Colonic mucosa (tissue), 4 donors: ENCODE measurements at places on chromosomes 12 and 14. TPM values are rescaled to one million over a fixed set of nuclear protein-coding genes. Genes with fewer than 3 reads are reported as not detected.
A peak's percentile ranks its signal among the peaks of the same experiment; 100 is the strongest.

GRCh38 chr12:123720141-123720814, 8.1 kb downstream of the ATP6V0A2 start:
- peaks cover 6% of the 10 kb centered on the region for H3K36me3 ChIP-seq
- no peak for DNase-seq
- no peaks in the 10 kb centered on the region for H3K4me1 ChIP-seq
- no peak overlapping the region for H3K4me3 ChIP-seq

DNA sequence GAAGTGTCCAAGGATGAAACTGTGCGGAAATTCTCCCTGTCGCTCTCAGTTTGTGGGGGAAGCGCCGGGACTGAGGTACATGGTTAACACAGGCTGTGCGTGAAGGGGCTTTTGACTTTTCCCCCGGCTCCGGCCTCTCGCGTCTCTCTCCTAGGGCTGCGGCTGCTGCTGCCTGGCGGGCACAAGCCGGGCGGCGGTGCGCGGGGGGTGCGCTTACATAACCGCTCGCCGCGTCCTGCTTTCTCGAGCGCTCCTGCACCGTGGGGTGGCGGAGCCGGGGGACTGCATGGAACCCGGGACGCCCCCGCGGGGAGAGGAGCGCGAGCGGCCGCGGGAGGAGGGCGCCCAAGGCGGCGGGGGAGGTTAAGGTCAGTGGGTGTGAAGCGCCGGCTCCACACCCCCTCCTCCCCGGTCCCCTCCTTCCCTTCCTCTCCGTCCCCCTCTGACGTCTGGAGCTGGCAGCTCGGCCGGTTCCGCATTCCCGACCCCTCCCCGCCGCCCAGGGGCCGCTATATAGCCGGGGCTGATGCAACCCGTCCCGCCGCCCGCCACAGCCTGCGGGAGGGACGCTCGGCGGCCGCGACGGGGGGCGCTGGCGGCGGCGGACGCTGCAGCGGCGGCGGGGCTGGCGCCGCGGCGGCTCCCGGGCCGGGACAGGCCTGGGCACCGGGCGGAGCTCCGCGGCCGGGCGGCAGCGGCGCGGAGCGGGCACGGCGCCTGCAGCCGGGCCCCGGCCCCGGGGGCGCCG, at the start of gene JDP2:
TSS of gene JDP2 (plus strand) at position 541 of the 748 bp plus-strand sequence. CDS start 9,899 bp downstream, outside the sequence.
- H3K4me1 ChIP-seq = peaks cover 11% of the 10 kb centered on the region
- H3K4me3 ChIP-seq = peak within 1 kb of the TSS; percentile 70
- H3K27ac ChIP-seq = peak within 1 kb of the TSS; percentile 73
- no peaks in the 10 kb centered on the region for H3K36me3 ChIP-seq
- DNase-seq = peak; percentile 91
- H3K27me3 ChIP-seq = no peaks in the 10 kb centered on the region

- DNase-seq = no peak
- no peaks in the 10 kb centered on the region for H3K36me3 ChIP-seq
- no peaks in the 10 kb centered on the region for H3K4me1 ChIP-seq
- no peak overlapping the region for H3K4me3 ChIP-seq
These were observed 38.0 kb downstream of the ABCD2 start for GRCh38 chr12:39581592-39581991.

DNA sequence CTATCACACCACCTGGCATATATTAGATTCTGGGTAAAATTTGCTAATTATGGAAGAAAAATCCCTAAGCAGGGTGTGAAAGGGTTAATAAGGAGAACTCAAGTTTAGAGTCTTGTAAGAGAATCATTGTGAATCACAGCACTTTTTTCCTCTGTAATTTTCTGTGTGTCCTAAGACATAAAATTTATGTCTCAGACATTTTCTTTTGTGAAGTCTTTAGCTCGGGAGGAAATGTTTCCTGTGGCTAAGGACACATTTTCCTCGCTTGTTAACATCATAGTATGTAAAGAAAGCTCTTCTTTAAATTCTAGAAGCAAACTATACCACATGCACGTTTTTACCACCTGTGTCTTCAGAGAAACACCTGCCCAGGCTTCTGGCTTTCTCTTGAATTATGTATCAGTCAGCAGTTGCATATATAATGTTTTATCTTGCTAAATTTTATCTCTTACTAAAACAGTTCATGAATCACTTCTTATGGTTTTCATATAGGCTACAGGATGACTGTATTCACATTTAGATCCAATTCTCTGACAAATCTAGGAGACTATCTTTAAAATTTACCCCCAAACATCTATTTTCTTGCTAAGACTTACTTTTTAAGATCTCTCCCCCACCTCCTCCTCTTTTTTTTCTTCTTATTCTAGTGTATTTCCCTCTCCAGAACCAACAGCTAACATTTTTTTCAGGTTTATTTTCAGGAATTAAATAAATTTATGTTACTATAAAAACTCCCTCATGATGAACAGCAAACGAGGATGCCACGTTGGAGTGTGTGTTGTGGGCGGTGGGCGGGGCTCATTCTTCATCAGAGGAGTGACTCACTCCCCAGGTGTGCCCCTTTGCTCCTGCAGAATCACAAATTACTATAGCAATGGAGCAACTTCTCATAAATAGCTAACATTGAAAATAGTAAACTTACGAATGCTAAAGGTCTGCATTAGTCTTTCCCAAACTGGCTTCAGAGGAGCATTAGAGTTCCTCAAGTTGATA, 11.6 kb upstream of the CSRP2 start:
- no peaks in the 10 kb centered on the region for H3K4me1 ChIP-seq
- no peak overlapping the region for H3K4me3 ChIP-seq
- H3K36me3 ChIP-seq = no peaks in the 10 kb centered on the region

DNA sequence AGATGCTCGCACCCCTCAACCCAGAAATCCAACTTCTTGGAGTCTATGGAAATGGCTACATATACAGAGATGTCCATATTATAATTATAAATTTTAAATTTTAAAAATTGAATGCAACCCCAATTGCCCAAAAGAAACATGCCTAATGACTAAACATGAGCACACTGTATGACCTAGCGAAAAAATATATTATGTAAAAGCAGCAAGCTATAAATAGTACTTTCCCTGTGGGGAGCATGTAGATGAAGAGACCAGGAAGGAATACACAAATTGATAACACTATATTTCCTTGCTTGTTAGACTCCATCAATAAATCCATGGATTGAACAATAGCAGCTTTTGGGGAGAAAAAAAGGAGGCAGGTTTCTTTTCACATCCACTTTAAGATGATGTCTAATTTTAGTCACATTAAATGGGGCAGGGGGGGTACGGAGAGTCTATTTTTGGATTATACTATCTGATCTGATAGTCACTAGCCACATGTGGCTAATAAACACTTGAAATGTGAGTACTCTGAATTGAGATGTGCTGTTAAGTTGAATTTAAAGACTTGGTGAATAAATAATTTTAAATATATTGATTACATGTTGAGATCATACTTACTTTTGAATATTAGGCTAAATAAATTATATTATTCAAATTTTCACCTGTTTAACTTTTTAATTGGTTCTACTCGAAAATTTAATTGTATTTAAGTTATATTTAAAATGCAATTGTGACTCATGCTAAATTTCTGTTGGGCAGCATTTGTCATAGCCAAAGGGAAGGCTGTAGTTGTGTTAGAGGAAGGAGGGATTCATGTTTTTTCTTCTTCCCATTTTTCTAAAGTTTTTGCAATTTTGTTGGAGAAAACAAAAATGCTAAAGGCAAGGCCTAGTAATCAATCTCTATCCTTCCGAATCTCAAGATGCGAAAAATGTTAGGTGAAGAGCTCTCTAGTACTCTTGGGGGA, 17.5 kb downstream of the MAX start:
- no peaks in the 10 kb centered on the region for H3K27me3 ChIP-seq
- no peak for DNase-seq
- H3K4me3 ChIP-seq = no peak overlapping the region
- no peak overlapping the region for H3K27ac ChIP-seq
- H3K36me3 ChIP-seq = peaks cover 20% of the 10 kb centered on the region

GRCh38 chr12:65505386-65506121, 227.1 kb downstream of the MSRB3 start:
- no peak overlapping the region for H3K27ac ChIP-seq
- no peaks in the 10 kb centered on the region for H3K36me3 ChIP-seq
- H3K27me3 ChIP-seq = no peaks in the 10 kb centered on the region
- no peaks in the 10 kb centered on the region for H3K4me1 ChIP-seq

The RPL36AL gene
- 198 TPM for total RNA-seq

- H3K4me1 ChIP-seq = no peaks in the 10 kb centered on the region
- H3K27ac ChIP-seq = no peak overlapping the region
- H3K36me3 ChIP-seq = no peaks in the 10 kb centered on the region
- DNase-seq = no peak
- H3K27me3 ChIP-seq = no peaks in the 10 kb centered on the region
- H3K4me3 ChIP-seq = no peak overlapping the region
These were observed 49.5 kb downstream of the TSPAN19 start for GRCh38 chr12:84986586-84986985.

- H3K27ac ChIP-seq = no peak overlapping the region
- no peaks in the 10 kb centered on the region for H3K36me3 ChIP-seq
- H3K27me3 ChIP-seq = no peaks in the 10 kb centered on the region
- H3K4me1 ChIP-seq = no peaks in the 10 kb centered on the region
- no peak overlapping the region for H3K4me3 ChIP-seq
These were observed 89.6 kb downstream of the NUAK1 start for GRCh38 chr12:106049105-106049504.

The RIMBP2 gene
- total RNA-seq = 5.6 TPM

DNA sequence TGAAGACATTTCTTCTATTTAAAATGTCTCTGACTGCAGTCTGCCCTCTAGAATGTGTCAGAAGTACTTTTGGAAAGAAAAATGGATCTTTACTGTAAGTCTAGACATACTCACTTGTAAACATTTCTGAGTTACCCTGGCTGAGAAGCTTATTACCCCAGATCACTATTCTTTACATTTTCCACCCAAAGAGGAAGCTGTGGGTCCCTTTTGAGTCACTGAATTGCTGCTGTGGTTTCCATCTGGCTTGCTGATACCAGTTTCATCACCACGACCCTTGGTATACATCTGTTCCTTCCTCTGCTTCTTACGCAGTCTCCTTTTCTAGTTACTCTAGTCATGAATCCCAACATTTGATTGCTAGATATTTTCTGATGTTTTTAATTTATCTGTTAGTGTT, 20.2 kb upstream of the CLEC4D start:
- no peaks in the 10 kb centered on the region for H3K4me1 ChIP-seq
- no peaks in the 10 kb centered on the region for H3K27me3 ChIP-seq
- H3K36me3 ChIP-seq = no peaks in the 10 kb centered on the region
- no peak overlapping the region for H3K27ac ChIP-seq
- no peak for DNase-seq

The SLCO1A2 gene
- total RNA-seq = not detected

The CIROP gene
- not detected for total RNA-seq

The PTGDR gene
- total RNA-seq = 14.4 TPM

- no peaks in the 10 kb centered on the region for H3K4me1 ChIP-seq
- H3K4me3 ChIP-seq = no peak overlapping the region
- no peaks in the 10 kb centered on the region for H3K27me3 ChIP-seq
- H3K27ac ChIP-seq = no peak overlapping the region
- no peaks in the 10 kb centered on the region for H3K36me3 ChIP-seq
These were observed 5.7 kb upstream of the GPR65 start for GRCh38 chr14:87999277-87999676.

- no peaks in the 10 kb centered on the region for H3K4me1 ChIP-seq
- no peaks in the 10 kb centered on the region for H3K36me3 ChIP-seq
- DNase-seq = no peak
These were observed 35.5 kb upstream of the SOCS2 start for GRCh38 chr12:93536766-93537488.

DNA sequence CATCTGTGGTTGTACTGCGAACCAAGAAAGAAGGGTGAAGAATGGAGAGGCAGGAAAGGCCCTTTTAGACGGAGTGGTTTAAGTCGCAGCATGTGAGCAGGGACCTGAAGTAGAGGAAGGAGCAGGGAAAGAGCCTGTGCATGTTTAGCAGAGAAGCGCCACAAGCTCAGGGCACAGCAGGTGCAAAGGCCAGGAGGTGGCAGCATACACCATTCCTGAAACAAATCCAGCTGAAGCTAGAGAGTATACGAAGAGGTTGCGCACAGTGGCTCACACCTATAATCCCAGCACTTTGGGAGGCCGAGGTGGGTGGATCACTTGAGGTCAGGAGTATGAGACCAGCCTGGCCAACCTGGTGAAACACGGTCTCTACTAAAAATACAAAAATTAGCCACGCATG, 49.9 kb downstream of the HELB start:
- no peaks in the 10 kb centered on the region for H3K4me1 ChIP-seq
- H3K4me3 ChIP-seq = no peak overlapping the region
- H3K36me3 ChIP-seq = no peaks in the 10 kb centered on the region

- H3K36me3 ChIP-seq = no peaks in the 10 kb centered on the region
- H3K27me3 ChIP-seq = no peaks in the 10 kb centered on the region
- H3K4me1 ChIP-seq = no peaks in the 10 kb centered on the region
- no peak overlapping the region for H3K4me3 ChIP-seq
These were observed 167.9 kb downstream of the PHETA1 start for GRCh38 chr12:111201036-111201435.

DNA sequence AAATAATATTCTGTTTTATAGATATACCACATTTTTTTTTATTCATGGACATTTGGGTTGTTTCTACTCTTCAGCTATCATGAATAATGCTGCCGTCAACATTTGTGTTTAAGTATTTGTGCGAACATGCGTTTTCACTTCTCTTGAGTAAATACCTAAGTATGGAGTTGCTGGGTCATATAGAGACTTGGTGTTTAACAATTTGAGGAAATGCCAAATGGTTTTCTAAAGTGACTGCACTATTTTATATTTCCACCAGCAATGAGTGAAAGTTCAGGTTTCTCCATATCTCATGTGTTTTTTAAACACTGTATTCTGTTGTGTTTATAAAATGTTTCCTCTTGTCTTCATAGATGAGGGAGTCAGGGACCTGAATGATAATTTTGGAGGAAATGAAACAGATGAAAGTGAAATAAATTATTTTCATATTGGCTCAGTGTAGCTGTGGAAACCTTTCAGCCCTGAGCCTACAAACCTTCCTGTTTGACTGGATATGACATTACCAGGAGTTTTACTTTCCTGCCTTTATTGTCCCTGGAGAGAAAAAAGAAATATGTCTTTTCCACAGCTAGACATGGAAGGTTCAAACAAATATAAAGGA, 26.3 kb downstream of the DAAM1 start:
- DNase-seq = no peak
- no peak overlapping the region for H3K27ac ChIP-seq
- no peaks in the 10 kb centered on the region for H3K27me3 ChIP-seq
- H3K36me3 ChIP-seq = no peaks in the 10 kb centered on the region
- no peaks in the 10 kb centered on the region for H3K4me1 ChIP-seq

The MED6 gene
- total RNA-seq = 28.0 TPM
